ENCODE measurements at places on chromosomes 16 and 17. TPM values are rescaled to one million over a fixed set of nuclear protein-coding genes. Genes with fewer than 3 reads are reported as not detected.

ACSM2A gene
- not detected for total RNA-seq

CSH1 gene
- total RNA-seq: not detected

DNA sequence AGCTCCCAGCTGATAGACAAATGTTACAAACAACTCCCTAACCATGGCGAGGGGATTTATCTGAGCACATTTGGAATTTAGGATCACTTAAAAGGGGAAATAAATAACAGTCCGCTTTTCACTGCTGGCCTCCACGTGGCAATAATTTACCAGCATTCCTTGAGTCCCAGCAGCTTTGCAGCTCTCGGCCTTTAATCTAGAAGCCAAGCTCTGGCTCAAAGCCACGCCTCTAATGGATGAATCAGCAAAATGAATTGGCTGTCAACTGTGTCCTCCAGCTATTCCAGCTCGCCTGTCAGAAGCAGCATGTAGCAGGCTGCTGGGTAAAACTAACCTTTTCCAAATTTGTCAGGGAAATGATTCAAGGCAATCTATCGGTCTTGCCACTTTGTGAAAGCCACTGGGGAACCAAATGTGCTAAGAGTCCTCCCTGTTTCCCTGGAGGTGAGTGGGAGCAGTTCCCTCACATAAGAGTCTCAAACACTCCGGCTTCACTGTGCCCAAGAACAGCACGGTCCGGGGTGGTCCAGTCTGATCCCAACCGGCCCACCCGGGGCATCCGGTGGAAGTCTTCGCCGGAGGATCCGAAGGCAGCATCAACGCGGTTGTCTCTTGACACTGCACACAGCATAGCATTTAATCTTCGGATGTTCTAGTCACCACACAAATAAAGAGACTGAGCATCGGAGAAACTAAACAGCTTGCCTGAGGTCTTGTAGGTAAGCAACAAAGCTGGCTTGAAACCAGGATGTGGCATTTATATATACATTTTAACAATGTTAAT, 143.3 kb downstream of the PARN start:
- peak; percentile 93 for DNase-seq

- no peak for DNase-seq
Measured at GRCh38 chr17:75689441-75689873, 22.3 kb downstream of the SAP30BP start.

DNA sequence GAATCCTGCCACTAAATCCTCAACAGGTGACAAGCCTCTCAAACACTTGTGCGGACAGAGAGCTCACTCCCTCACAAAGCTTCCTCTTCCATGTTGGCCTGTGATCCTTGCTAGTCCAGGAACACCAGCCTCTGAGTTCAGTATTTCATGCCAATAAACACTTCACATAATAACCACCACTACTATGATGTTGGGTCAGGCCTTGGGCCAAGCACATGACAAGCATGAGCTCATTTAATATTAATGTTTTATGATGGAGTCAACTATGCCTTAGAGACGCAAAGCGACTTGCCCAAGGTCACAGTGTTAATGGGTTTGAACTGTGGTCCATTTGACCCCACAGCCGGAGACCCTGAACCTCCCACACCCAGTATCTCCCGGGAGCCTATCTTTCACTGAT, 129.1 kb downstream of the GAS7 start:
- DNase-seq: no peak

DNA sequence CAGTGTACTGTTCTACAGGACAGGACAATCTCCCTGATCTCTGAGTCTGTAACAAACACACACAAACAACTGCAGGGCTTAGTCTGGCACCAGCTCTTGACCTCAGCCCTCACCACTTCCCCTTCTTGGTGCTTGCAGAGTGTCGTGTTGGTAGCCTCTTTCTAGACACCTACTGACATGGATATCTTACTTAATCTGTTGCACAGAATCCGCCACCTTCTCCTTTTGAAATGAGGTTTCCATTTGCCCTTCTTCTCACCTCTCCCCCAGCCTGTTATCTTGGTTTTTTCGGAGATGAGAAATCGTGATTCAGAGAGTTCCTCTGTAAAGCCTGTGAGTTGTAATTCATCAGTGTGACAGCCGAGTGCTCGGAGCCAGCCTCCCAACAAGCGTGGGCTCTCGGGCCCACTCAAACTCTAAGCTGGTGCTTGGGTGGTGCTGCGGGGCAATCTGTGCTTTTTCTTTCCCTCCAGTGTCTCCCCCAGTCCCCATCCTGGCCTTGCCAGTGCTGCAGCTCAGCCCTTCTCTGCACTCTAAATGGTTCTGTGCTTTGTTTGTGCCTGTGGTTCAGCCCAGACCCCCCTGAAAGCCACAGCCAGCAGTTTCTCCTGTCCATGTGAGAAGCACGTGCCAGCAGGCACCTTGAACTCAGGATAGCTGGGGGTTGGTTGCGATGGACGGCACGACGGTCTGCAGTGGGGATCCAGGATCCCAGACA, 28.1 kb downstream of the KIAA0513 start:
- peak; percentile 69 for DNase-seq

- no peak for DNase-seq
Measured at GRCh38 chr16:74757349-74757748, 17.3 kb downstream of the FA2H start.

- DNase-seq: no peak
Measured at GRCh38 chr17:50920041-50920410, 53.9 kb upstream of the TOB1 start.

All from right atrium auricular region (tissue), 2 donors.